ENCODE measurements at places on chromosomes 13 and 19.

DNA sequence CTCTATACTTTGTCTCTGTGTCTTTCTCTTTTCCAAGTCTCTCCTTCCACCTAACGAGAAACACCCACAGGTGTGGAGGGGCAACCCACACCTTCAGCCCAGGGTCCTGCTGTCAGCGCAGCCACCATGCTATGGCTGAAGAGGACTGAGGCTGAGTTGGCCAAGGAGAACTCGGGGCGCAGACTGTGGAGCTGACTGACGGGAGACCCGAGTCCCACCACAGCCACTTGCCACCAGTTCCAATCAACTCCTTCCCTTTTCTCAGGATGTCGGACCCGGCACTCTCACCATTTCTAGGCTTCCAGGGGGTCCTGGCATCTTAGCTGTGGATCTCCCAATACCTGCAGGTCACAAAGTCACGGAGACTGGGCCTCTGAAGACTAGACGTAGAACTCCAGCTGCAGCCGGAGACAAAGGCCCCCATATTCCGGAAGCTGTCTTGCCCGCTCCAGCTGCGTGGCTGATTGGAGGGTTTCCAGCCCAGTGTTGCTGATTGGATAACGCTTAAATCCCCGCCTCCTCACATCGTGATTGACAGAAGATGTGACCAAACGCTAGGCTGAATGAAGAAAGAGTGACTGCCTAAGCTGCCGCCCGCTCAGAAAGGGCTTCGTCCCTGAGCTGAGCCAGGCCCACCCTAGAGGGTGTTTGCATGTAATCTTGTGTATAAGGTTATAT lies 63.6 kb downstream of the ZNF429 start:
- DNase-seq: peak; percentile 89

- no peak for DNase-seq
Measured at GRCh38 chr19:33477781-33478180, 43.8 kb downstream of the PEPD start.

DNA sequence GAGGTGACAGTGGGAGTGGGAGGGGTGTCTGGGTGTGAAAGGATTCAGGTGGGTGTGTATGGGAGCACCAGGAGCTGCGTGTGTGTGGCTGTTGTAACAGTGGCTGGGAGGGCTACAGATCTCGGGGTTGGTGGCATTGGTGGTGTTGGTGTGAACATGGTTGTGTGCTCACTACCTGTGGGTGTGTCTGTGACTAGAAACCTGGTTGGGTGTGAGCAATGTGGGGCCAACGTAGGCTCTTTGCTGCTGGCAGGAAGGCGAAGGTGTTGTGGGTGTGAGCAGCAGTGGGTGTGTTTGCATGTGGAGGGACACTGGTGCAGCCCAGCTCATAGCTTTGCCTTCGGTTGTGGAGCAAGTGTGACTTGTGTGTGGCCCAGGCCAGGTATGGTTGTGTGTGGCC lies 3.7 kb upstream of the NR2C2AP start:
- no peak for DNase-seq

- DNase-seq: no peak
Measured at GRCh38 chr13:21310220-21310619, 133.8 kb downstream of the MRPL57 start.

All from C1 segment of cervical spinal cord (tissue), 14 donors.